Cardiac septum (tissue), 1 donor: ENCODE measurements at places on chromosomes 4 and X. TPM values are rescaled to one million over a fixed set of nuclear protein-coding genes. Genes with fewer than 3 reads are reported as not detected.

Gene MTNR1A
- not detected for total RNA-seq

Gene CPLX1
- 9.4 TPM for total RNA-seq

Gene OPN1LW
- not detected for total RNA-seq

Gene PAK3
- total RNA-seq = 0.78 TPM

Gene RRH
- total RNA-seq = 0.22 TPM

Gene TRPC5OS
- not detected for total RNA-seq

Gene CENPVL1
- not detected for total RNA-seq

Gene CENPE
- total RNA-seq = 0.70 TPM

Gene MGAT4D
- total RNA-seq = not detected

Gene ARSH
- total RNA-seq = not detected

Gene SSX3
- not detected for total RNA-seq

Gene JAKMIP1
- total RNA-seq = not detected

Gene DCLK2
- 32.6 TPM for total RNA-seq

Gene P2RY8
- 1.5 TPM for total RNA-seq

Gene ARMCX1
- 33.2 TPM for total RNA-seq
